ENCODE measurements at places on chromosomes 1 and 21.
A peak's percentile ranks its signal among the peaks of the same experiment; 100 is the strongest.

GRCh38 chr21:39637197-39637970 is 24.6 kb downstream of the B3GALT5 start:
- DNase-seq: no peak

- DNase-seq: no peak
These were observed 28.8 kb upstream of the ZBTB18 start for GRCh38 chr1:244022311-244022710.

DNA sequence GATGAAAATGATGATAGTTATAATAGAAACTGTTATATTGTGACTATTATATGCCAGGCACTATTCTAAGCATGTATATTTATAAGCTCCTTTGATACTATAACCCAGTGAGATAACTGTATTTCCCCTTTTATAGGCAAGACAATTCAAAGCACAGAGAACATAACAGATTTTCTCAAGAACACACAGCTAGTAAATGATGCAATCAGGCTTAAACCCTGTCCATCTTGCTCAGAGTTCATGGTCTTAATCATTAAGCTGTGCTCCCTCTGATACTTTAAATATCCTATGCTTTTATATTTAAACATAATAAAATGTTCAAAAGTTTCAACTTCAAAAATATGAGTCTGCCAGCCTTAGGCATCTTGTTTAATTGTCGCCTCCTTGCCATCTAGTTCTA is 88.6 kb downstream of the PHTF1 start:
- DNase-seq: no peak

GRCh38 chr1:231016234-231016633 is 23.8 kb downstream of the FAM89A start:
- no peak for DNase-seq

- no peak for DNase-seq
These were observed 6.8 kb downstream of the FUBP1 start for GRCh38 chr1:77972080-77972479.

DNA sequence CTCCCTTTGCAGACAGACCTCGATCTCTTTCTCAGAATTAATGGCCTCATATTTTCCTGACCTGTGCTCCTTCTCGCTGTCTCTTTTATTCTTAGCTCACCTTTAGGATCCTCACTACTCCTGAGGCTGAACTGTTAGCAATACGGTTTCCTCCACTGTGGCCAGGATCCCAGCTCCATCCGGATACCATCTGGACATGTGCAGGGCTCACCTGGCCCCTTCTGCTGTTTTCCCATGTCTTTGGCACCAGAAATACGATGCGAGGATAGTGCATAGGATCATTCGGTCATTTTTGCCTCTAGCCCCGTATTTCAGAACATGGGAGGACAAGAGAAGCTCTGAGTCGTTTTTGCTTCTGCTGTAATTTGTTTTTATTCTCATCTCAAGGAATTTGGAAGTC is 108.5 kb upstream of the KIF26B start:
- DNase-seq: no peak

- DNase-seq: no peak
These were observed 615.4 kb downstream of the PTPRU start for GRCh38 chr1:29851691-29852090.

DNA sequence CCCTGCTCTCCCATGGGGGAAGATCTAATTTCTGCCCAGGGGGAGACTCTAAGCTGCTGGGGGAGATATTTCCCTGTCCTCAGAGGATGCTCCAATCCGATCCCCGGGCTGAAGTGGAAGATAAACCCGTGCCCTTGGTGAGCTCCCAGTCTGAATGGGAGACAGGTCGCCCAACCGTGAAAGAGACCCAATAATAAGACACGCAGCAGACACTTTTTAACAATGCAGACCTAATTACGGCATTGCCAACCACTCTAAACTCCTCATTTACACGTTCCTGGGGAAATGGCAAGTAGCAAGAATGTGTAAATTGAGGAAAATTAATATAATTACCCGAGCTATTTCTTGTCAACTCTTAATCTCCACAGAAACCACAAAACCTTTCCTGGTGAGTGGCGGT is 48.7 kb upstream of the ACTL8 start:
- DNase-seq: no peak

DNA sequence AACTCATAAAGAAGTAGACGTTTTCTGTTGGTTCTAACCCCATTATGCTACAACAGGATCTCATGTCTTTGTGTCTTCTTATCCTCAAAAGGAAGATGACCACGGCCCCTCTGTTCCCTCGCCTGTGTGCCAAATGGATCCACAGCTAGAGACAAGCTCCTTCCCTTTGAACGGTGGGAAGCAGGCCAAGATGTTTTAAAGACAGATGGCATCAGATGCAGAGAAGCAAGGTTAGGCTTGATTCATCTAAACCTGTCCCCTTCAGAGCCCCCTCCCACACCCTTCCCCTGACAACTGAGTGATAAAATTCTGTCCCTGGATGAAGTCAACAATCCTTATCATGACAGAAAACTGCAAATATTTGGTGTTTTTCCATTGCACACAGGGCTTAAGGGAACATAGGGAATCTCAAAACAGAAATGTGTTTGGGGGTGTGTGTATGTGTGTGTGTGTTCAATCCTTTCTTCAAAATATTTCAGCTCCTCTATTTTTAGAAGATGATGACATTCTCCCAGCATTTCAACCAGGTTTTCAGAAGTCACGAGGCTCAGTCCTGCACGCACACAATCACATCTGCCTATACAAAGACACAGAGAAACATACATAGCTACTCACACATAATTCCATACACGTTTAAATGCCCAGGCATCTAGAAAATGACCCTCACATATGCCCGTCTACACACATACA is 27.8 kb upstream of the FMOD start:
- no peak for DNase-seq

DNA sequence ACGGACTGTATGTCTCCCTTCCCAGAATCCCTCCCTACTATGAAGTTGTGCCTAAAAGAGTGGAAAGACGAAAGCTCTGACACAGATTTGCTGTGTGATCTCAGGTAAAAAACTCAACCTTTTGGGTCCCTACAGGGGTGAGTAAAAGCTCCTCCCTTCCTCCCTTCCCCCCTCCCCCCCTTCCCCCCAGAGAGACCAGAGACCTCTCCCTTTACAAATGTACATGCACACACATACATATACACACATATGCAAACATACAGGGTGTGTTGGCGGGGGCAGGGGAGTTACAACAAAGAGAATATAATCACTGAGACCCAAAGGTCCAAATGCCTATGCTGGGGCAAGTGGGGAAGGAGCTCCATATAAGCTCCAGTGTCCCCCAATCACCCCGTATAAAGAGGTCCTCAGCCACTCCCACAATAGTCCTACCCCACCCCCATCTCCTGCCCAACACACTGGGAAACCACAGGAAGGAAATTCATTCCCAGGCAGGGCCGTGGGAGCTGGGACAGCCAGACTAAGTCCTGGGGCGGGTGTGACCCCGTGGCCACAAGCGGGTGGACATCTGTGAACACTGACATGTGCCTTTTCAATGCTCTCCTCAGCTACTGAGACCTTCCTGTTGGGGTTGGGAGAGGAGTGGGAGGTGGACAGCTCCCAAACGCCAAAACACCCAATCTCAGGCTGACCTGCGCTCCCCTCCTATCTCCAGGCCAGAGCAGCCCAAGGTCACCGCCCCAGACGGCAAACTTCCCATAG is 2.0 kb downstream of the MEF2D start:
- no peak for DNase-seq

- DNase-seq: no peak
These were observed 81.7 kb downstream of the ARID4B start for GRCh38 chr1:235246022-235246948.

DNA sequence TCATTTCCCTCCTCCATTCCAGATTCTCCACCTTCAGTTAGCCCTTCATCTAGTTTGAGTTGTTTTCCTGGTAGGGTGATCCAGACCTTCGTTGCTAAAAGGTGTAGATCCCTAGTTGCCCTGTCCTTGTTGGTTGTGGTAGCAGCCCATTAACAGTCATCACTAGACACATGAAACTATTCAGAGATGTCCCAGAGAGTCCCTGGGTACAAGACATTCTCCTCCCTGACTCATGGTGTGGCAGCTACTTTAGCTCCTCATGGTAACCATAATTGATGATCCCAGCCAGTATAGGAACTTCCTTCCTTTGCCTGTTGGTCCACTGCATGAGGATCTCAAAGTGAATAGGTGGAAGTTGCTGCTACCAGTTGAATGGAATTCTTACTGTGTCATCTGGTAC is 6.0 kb upstream of the SH2D2A start:
- DNase-seq: no peak

- no peak for DNase-seq
These were observed 76.0 kb upstream of the C1orf105 start for GRCh38 chr1:172344444-172344843.

- DNase-seq: no peak
These were observed 552.4 kb upstream of the DAB1 start for GRCh38 chr1:57976216-57976615.

DNA sequence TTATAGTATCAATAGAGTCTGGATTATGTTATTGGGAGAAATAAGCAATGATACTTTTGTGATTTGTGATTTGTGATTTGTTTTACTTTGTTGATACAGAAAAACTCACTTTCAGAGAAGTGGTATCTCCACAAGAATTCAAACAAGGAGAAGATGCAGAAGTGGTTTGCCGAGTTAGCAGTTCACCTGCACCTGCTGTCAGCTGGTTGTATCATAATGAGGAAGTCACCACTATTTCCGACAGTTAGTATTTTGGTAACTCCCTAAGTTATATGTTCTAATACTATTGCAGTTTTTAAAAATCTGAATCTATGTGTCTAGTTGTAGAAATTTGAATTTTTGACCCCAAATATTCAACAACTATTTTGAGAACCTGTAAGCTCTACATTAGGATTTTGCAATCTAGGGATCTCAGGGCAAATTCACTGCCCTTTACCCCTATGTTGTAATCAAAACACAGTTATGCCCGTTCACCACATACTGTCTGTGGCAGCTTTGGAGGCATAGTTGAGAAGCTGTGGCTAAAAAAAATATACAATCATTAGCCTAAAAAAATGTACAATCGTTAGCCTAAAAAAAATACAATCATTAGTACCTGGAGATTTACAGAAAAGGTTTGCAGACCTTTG is 288.1 kb downstream of the NCAM2 start:
- no peak for DNase-seq

DNA sequence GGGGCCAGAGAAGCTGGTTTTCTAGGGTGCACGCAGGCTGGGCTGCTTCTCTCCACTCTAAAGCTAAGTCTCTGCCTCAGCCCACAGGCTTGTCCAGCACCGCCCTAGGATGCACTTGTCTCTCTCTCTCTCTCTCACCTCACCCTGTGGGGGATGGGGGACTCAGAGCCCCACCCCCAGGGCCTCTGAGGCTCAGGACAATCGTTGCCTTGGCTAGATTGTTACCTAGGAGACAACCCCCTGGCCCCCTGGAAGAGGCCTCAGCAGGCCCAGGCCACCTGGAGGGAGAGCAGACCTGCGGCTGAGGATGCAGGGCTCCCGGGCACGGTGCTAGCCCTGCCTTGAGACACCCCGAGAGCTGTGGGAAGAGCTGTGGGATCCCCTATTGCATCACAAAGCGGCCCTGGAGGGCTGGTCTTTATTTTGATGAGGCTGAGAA is at the start of gene ACTRT2:
Gene ACTRT2 (plus strand): TSS at position 235 of the 439 bp plus-strand sequence. CDS start 220 bp downstream, outside the sequence.
- DNase-seq: no peak

DNA sequence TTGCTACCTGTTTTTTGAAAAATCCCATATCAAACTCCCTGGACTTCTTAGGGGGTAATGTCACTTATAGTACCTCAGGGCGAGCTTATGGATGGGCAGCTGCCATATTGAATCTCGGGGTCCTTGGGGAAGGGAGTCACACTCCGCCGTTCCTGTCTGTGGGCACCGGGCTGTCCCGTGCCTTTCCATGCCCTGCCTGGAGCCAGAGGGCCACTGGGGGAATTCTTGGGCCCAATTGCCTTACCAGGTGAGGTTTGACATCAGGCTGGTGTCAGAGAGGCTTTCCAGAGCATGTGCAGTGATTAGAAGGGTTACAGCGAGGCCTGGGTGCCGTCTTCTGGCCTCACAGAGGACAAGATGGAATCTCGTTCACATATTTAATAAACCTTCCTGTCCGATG is 28.8 kb downstream of the QSOX1 start:
- DNase-seq: no peak

- DNase-seq: peak; percentile 70
These were observed 3.7 kb upstream of the PPM1J start for GRCh38 chr1:112718691-112719418.

GRCh38 chr1:236164273-236164672 is 21.9 kb downstream of the GPR137B start:
- no peak for DNase-seq

GRCh38 chr1:113091988-113092594 is 19.1 kb downstream of the LRIG2 start:
- no peak for DNase-seq

DNA sequence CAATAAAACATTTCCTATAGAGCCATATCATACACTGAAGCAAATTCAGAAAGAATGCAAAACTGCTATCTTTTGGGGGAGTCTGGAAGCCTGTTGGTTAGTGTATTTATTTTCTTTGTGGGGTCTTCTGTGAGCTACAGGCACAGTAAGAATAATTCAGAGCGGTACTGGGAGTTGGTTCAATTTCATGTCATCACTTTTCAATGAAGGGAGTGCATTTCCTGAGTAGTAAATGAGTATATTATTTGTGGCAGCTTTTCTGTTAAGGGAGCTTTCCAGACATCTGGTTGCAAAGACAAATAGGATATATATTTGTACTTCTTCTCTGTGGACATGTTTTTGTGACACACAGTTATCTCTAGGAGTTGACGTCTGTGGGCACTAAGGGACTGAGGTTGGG is 130.6 kb downstream of the HUNK start:
- no peak for DNase-seq

DNA sequence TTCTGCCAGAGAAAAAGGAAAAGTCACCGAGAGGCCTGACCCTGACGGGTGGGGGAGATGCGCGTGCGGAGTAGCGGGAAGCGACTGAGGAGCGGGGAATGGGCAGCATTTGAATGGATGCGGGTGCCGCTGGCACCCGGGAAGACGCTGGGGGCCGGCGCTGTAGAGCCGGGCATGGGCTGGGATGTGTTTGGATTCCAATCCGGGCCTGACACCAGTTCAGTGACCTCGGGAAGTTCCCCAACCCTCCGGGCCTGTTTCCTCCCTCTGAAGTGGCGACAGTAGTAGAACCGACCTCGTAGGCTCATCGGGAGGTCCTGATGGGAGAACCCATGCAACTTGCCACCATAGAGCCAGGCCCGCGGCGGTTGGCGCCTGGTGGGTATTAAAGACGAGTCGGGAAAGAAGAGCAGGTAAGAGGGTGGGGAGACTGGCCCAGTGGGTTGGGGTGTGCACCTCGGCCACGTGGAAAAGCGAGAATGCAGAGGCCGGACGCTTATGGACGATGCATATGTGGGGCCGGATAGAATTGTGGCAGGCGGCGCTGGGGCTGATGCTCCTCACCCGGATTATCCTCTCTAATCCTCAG is 642 bp upstream of the SLC16A1 start:
- peak; percentile 7 for DNase-seq

DNA sequence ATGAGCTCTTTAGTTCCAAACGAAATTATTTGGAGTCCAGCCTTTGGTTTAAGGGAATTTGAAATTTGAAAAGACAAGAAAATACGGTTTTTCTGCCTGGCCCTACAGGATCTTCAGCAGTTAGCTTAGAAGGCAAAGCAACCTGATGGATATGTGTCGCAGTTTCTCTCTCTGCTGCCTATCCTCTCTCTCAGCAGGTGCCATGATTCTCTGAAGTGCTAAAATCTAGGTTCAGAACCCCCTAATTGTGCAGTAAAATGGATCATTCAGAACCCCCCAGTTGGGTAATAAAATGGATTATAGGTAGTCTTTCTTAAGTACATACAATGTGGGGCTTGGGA is 446 bp upstream of the DEPDC1 start:
- DNase-seq: no peak

Measured in CD4-positive, alpha-beta T cell treated with Interleukin-6 at 100 ng/mL for 8 hours (primary cell).